ENCODE measurements at places on chromosomes 4 and X.

GRCh38 chr4:153527690-153528089, 61.5 kb downstream of the TMEM131L start:
- no peak for DNase-seq

- no peak for DNase-seq
These were observed 405.9 kb upstream of the MAD2L1 start for GRCh38 chr4:120472447-120473131.

GRCh38 chr4:182103614-182104319, 139.4 kb upstream of the TENM3 start:
- no peak for DNase-seq

DNA sequence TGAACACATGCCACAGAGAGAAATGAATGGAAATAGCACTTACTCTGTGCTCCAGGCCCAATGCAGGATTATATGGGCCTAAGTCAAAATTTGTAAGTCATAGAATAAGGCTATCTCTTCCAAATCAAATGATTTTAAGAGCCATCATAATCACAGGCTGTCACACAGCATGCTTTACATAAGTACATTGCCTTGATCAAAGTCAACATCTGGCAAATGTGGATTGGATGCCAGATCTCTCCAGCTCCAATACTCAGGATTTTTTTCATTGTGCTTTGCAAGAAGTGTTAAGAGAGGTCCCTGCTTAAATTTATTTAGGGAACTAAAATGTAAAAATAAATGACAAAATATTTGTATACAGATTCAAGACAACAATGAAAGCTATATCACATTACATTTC, 299.9 kb downstream of the PRDM5 start:
- no peak for DNase-seq

DNA sequence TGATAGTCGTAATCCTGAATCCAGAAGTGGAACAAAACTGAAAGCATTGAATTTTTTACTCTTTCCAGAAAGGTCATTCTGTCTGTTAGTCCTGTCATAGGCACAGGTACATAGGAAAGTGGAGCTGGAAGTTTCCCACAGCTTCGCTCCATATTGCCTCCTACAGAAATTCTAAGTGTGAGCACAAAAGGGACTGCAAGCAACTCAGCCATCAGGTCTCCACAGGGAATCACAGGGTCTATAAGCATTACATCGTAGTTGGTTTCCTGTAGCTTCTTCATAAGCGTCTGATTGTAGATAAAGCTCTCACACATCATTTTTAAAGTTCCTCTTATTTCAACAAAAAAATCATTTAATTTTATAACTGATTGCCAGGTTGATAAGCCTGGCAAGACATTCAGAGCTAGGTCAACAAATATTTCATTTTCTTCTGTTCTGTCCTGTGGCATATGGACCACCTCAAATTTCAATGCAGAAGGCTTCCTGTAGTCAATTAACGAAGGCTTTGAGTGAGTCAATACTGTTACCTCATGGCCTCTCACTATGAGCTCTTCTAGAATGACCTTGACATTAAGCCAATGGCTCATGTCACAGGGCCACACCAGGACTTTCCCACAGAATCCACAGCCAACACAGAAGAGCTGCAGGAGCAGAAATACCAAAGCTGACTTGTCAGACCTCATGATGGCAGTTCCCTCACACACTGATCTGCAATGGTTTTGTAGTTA, at the start of gene UGT2A3:
TSS of gene UGT2A3 (minus strand) at position 727 of the 728 bp plus-strand sequence. CDS start at position 683, 44 bp downstream.
- DNase-seq: no peak

DNA sequence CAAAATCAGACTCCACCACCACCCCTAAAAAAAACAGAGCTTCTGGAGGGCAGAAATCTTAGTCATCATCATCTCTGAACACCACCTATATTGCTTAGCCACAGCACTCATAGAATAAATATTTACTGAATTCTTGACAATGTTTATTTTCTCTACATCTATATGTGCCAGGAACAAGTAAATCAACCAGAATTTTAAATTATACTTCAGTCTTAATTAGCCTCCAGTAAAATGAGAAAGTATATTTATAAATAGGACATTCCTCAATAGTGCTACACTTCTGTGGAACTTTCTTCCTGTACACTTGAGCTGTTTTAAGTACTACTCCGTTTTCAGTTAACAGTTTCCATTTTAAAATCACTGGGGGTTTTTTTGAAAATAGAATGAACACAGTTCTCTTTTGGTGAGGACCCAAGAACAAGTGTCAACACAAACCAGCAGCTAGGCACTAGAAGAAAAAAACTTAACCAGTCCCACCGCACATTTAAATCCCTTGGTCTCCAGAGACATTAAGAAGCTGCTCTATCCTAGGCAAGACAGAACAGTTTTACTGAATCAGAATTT, 25.5 kb downstream of the SMIM14 start:
- DNase-seq: no peak

- no peak for DNase-seq
These were observed 71.1 kb upstream of the ZCCHC13 start for GRCh38 chrX:74232859-74233258.

DNA sequence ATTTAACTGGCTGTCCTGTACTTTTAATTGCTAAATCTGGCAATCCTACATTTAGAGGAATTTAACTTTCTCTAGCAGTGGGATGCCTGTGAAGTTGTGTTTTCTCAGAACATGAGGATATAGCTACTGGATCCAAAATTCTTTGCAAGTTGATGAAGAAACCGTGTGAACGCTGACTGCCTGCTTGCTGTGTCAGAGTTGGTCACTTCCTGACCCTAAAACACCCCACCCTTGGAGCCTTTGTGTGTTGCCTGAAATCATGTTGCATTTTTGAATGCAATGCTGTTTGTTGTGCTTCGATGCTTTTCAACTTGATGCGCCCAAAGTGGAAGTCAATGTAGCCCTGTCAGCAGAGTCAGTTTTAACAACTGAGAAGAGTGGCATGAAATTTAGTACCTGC, 211.2 kb downstream of the ANK2 start:
- no peak for DNase-seq

DNA sequence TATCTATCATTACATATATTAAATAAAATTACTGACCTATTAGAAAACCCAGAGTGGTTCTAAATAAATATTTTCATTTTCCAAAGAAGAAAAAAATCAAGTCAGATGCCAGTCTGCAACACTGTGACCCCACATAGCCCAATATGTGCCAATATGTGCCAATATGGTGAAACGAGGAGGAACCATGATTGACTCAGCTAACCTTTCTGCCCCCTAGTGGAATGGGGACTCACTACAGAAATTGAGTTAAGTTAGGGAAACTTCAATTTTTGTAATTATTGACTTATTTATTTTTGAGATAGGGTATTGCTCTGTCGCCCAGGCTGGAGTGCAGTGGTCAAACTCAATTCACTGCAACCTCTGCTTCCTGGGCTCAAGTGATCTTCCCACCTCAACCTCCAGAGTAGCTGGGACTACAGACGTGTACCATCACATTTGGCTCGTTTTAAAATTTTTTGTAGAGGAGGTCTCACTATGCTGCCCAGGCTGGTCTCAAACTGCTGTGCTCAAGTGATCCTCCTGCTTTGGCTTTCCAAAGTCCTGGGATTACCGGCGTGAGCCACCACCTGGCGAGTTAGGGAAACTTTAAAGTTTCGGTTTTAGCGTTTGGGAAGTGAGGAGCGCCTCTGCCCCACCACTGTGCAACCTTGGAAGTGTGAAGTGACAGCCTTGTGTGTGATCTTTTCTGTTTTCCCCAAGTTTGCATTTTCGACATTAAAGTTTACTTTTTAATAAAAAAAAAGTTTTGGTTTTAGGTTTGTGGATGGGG, 116.8 kb upstream of the SHISA3 start:
- no peak for DNase-seq

GRCh38 chrX:16819634-16820033, 33.4 kb downstream of the TXLNG start:
- DNase-seq: no peak

DNA sequence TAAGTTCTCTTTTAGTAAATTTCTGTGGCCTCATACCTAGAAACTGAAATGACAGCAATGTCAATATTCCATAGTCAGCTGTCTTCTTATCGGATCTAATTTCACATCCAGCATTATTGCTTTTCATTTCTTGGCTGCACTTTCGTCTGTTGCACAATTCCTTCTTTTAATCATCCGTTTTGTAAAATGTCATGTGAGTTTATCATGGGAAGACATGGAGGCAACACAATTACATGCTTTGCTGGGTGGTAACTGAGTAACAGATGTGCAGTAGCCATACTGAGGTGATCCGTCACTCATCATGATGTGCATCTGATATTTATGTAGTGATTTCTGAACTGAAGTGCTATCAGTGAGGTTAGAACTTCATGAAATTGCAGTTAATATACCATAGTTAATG, 68.3 kb upstream of the SLC7A11 start:
- DNase-seq: no peak

- no peak for DNase-seq
These were observed 56.6 kb downstream of the CHST7 start for GRCh38 chrX:46630141-46630540.

GRCh38 chr4:61553557-61554125, 353.5 kb downstream of the ADGRL3 start:
- no peak for DNase-seq

GRCh38 chr4:26120098-26120825, 200.6 kb upstream of the RBPJ start:
- DNase-seq: no peak

DNA sequence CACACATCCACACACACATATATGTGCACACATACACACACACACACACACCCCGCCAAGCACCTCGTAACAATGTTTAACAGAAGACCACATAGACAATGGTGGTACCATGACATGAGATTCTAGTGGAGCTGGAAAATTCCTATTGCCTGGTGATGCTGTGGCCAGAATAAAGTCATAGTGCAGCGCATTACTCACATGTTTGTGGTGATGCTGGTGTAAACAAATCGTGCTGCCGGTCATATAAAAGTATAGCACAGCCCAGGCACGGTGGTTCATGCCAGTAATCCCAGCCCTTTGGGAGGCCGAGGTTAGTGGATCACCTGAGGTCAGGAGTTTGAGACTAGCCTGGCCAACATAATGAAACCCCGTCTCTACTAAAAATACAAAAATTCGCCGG, 275.2 kb downstream of the TRIML1 start:
- DNase-seq: no peak

GRCh38 chr4:113684534-113685091, 76.9 kb downstream of the CAMK2D start:
- no peak for DNase-seq

DNA sequence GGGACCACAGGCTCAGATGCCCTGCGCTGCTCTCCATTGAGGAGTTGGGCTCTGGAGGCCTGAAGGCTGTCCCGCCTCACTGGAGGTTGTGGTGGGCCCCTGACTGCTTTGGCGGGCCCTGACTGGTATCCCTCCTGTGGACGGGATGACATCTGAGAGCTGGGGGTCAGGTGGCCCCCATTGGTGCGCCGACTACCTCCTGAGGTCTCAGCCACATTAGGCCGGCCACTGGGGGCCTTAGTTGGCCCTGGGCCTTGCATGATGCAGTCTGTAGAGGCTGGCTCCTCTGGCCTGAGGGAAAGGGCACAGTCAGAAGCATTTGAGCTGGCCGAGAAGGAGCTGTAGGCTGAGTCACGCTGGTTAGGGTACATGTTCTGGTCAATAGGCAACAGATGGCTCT, 164.5 kb upstream of the DGKK start:
- no peak for DNase-seq

- DNase-seq: peak; percentile 8
These were observed 13.7 kb upstream of the PIGA start for GRCh38 chrX:15349046-15349445.

- DNase-seq: no peak
These were observed 253.9 kb upstream of the NOCT start for GRCh38 chr4:138761638-138762220.

GRCh38 chrX:96394598-96394997, 290.0 kb upstream of the DIAPH2 start:
- DNase-seq: no peak

- no peak for DNase-seq
These were observed 1.0 kb downstream of the SHISA3 start for GRCh38 chr4:42398171-42398870.

- no peak for DNase-seq
These were observed 32.4 kb upstream of the PDLIM3 start for GRCh38 chr4:185567381-185568376.
